Mesothelial cell of epicardium (in vitro differentiated cells): ENCODE measurements at places on chromosomes 1 and 21.
A peak's percentile ranks its signal among the peaks of the same experiment; 100 is the strongest.

GRCh38 chr1:208923946-208924720 is 659.4 kb upstream of the CAMK1G start:
- no peaks in the 10 kb centered on the region for H3K36me3 ChIP-seq
- H3K27me3 ChIP-seq: no peaks in the 10 kb centered on the region
- H3K27ac ChIP-seq: no peak overlapping the region
- no peak for DNase-seq

DNA sequence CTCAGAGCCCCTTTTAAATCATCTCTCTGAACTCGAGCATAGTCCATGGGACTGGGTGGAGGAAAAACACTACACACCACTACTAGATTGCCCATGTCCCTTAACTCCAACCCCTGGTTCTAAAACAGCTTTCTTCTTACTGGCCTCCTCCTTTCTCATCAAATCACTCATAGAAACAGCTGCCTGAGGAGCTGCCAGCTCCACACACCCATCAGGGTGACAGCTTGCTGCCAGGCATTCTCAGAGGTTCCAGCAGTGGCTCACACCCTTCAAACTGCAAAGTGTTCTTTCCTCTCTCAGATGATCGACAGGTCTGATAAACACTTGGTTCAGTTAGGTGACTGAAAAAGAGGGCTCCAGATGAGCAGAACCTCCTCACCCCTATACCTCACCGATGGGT is 543.0 kb upstream of the PLXNA2 start:
- H3K4me1 ChIP-seq: peaks cover 31% of the 10 kb centered on the region
- H3K4me3 ChIP-seq: no peak overlapping the region
- H3K27ac ChIP-seq: no peak overlapping the region
- DNase-seq: no peak
- peaks cover 6% of the 10 kb centered on the region for H3K27me3 ChIP-seq
- H3K36me3 ChIP-seq: no peaks in the 10 kb centered on the region

- no peak overlapping the region for H3K27ac ChIP-seq
- no peaks in the 10 kb centered on the region for H3K4me1 ChIP-seq
- no peak overlapping the region for H3K4me3 ChIP-seq
- H3K36me3 ChIP-seq: no peaks in the 10 kb centered on the region
These were observed 222.4 kb upstream of the C8B start for GRCh38 chr1:57188168-57188567.

DNA sequence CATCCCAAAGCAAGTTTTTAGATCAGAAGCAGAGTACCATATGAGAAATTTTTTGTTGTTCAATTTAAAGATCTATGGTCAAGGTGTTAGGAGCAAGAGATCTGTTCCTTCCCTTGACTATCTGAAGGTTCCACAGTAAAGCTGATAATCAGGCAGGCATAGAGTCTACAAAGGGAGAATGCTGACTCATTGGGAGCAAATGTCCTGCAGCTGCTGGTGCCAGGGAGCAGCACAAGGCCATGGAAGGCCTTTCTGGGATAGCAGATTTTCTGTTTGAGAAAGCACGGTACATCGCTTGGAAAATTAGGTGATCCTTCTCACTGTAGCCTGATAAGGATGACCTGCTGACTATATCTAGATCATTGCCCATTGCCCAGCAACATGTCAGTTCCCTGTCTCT is 210.1 kb upstream of the C1orf87 start:
- H3K4me3 ChIP-seq: no peak overlapping the region
- no peaks in the 10 kb centered on the region for H3K36me3 ChIP-seq
- no peaks in the 10 kb centered on the region for H3K27me3 ChIP-seq
- DNase-seq: no peak
- no peak overlapping the region for H3K27ac ChIP-seq
- H3K4me1 ChIP-seq: peaks cover 20% of the 10 kb centered on the region

DNA sequence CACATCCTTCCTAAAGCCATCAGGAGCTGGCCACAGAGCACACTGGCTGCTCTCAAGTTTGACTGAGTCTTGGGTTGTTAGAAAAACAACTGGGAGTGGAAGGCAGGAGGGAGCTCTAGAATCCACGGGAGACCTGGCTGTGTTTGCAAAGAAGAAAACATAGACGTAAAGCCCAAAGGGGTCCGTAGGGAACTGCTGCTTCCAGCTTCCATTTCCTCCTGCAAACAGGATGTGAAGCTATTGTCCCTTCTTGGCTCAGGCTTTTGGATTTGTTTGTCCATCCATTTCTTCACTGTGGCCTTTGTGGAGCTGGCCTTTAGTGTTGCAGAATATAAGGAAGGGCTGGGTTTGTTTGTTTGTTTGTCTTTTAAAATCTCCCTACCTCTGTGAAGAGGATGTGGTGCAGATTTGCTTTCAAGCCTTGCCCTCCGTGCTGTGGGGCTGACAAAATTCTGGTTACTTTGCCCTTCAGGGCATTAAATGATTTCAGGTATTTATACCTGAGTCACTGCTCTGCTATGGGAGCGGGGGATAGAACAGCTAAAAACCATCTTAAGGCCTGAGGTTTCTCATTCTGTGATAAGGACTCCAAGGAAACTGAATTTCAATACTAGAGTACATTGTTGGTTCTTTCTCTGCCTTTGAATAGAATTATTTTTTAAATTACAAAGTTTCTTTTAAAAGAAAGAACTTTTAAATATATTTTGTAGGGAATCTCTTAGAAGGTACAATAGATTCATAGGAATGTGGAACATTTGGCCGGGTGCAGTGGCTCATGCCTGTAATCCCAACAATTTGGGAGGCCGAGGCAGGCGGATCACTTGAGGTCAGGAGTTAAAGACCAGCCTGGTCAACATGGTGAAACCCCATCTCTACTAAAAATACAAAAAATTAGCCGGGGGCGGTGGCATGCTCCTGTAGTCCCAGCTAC is 74.3 kb downstream of the MPZL1 start:
- peaks cover 26% of the 10 kb centered on the region for H3K4me1 ChIP-seq
- H3K36me3 ChIP-seq: peaks cover 24% of the 10 kb centered on the region
- H3K27ac ChIP-seq: peak overlapping the region; percentile 53
- no peak overlapping the region for H3K4me3 ChIP-seq
- DNase-seq: no peak
- no peaks in the 10 kb centered on the region for H3K27me3 ChIP-seq

DNA sequence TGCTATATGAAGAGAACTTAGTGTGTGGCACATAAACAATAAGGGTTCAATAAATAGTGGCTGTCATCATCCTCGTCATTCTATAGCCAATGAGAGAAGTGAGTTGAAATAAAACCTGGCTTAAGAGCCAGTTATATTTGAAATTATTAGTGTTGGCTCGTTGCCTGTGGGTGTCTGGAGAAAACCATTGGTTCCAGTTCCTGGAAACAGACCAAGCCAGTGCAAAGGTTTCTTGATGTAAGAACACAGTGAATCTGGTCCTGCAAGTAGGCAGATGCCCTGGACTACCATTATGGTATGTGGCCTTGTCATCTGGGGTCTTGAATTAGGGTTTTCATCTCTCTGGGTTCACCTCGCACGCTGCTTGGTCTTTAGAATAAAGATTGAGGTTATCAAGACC is 43.3 kb downstream of the URB2 start:
- H3K27me3 ChIP-seq: no peaks in the 10 kb centered on the region
- H3K36me3 ChIP-seq: no peaks in the 10 kb centered on the region
- H3K27ac ChIP-seq: no peak overlapping the region
- no peak for DNase-seq

DNA sequence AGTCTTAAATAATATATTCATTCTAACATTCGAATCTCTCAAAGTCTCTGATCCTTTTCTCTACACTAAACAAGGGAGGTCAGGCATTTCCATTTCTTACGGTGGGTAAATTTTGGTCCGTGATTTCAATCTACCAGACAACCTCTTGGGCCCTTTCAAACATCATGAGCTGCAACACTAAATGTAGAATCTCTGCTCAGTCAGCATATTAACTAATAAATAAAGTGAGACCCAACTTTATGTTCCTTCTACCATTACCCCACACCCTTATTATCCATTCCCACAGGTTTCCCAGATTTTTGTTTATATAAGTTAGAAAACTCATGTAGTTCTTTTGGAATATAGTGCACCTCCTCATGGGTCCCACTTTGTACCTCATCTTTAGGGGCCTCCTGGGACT is 24.9 kb downstream of the SLAMF7 start:
- no peak for DNase-seq
- no peaks in the 10 kb centered on the region for H3K27me3 ChIP-seq
- no peak overlapping the region for H3K4me3 ChIP-seq
- H3K36me3 ChIP-seq: no peaks in the 10 kb centered on the region

DNA sequence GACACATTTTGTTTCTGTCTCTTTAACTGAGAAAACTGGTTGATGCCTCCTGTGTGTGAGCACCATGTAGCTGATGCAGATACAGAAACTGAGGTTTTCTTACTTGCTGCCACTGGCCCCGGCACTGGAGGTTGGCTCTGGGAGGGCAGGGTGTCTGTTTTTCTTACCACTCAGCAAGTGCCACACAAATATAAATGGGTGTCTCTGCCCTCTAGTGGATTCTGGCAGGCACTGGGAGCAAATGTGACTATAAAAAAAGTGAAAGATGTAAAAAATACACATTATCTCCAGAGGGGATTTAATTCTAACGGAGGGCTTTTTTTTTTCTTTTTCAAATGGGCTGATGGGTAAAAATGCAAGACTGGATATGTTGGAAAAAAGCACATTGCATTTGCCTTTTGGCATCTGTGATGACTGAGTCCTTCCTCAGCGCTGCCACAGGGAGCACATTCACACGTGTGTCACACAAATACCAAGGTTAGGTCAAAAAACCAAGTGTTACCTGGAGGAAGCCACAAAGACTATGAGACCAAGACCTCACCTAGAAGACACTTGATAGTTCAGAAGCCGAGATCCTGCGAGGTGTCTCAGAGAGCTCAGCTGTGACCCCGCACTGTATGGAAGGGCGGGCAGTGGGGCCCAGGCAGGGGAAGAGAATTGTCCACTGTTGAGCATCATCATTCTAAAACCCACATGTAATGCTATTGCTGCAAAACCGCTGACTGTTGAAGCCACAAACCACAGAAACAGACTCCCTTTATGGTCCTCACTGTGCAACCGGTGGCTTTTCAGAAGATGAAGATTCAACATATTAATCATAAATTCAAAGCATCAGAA is 18.9 kb downstream of the PGBD2 start:
- H3K36me3 ChIP-seq: peaks cover 15% of the 10 kb centered on the region
- DNase-seq: no peak
- peaks cover 45% of the 10 kb centered on the region for H3K4me1 ChIP-seq
- H3K27ac ChIP-seq: peak overlapping the region; percentile 19
- H3K27me3 ChIP-seq: no peaks in the 10 kb centered on the region

- H3K4me1 ChIP-seq: peaks cover 6% of the 10 kb centered on the region
- peaks cover 17% of the 10 kb centered on the region for H3K36me3 ChIP-seq
- no peak overlapping the region for H3K4me3 ChIP-seq
- no peaks in the 10 kb centered on the region for H3K27me3 ChIP-seq
- DNase-seq: no peak
These were observed 28.9 kb upstream of the CLSTN1 start for GRCh38 chr1:9852410-9853248.

DNA sequence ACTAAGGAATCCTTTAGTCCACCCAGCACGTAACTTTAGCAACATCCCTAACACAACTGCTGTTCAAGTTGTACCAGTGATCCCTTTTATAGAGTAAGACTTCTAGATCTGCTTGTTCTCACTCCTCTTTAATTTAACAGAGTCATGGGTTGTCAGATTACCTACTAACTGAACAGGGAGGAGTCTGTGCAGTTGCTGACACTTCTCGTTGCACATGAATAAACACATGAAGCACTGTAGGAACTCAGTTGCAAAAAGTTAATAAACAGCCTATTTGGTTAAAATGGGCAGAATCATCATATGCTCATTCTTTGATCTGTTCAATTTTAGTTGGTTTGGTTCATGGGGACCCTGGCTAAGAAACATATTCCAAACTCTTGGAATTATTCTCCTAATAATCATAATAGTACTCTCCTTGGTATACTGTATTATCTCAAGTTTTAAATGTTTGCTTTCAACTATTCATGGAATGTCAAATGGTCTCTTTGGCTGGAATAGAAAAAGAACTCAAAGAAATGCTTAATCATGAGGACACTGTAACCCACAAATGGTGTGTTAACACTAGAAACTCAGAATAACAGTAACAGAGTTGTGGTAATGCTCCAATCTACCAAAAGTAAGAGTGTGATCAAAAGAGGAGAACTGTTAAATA is 15.6 kb downstream of the PLPPR5 start:
- peaks cover 6% of the 10 kb centered on the region for H3K4me1 ChIP-seq
- no peaks in the 10 kb centered on the region for H3K36me3 ChIP-seq
- DNase-seq: no peak
- no peak overlapping the region for H3K4me3 ChIP-seq
- H3K27me3 ChIP-seq: no peaks in the 10 kb centered on the region

GRCh38 chr1:228398741-228399461 is 7.7 kb downstream of the TRIM11 start:
- H3K27ac ChIP-seq: no peak overlapping the region
- DNase-seq: no peak
- H3K4me3 ChIP-seq: no peak overlapping the region
- no peaks in the 10 kb centered on the region for H3K4me1 ChIP-seq
- peaks cover 13% of the 10 kb centered on the region for H3K36me3 ChIP-seq

DNA sequence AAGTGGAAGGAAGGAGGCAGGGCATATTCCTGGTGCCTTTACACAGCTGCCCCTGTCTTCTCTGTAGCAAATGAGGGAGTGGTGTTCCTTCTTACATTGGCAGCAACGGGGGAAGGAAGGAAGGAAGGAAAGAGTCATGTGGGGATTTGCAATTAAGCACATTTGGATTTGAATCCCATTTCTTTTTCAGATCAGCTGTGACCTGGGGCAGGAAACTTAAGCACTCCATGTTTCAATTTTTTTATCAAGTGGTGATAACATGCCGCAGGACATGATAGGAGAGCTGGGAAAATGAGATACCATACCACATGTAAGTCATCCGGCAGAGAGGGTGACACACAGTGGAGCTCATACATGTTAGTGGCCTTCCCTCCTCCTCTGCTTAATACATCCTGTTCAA is 186.8 kb downstream of the APP start:
- H3K36me3 ChIP-seq: peaks cover 42% of the 10 kb centered on the region
- H3K27me3 ChIP-seq: no peaks in the 10 kb centered on the region
- no peak overlapping the region for H3K4me3 ChIP-seq

- H3K27ac ChIP-seq: peak overlapping the region; percentile 18
- H3K27me3 ChIP-seq: no peaks in the 10 kb centered on the region
- H3K36me3 ChIP-seq: peaks cover 3% of the 10 kb centered on the region
- no peak overlapping the region for H3K4me3 ChIP-seq
- no peak for DNase-seq
- peaks cover 26% of the 10 kb centered on the region for H3K4me1 ChIP-seq
These were observed 42.6 kb downstream of the C1orf198 start for GRCh38 chr1:230825761-230826160.

DNA sequence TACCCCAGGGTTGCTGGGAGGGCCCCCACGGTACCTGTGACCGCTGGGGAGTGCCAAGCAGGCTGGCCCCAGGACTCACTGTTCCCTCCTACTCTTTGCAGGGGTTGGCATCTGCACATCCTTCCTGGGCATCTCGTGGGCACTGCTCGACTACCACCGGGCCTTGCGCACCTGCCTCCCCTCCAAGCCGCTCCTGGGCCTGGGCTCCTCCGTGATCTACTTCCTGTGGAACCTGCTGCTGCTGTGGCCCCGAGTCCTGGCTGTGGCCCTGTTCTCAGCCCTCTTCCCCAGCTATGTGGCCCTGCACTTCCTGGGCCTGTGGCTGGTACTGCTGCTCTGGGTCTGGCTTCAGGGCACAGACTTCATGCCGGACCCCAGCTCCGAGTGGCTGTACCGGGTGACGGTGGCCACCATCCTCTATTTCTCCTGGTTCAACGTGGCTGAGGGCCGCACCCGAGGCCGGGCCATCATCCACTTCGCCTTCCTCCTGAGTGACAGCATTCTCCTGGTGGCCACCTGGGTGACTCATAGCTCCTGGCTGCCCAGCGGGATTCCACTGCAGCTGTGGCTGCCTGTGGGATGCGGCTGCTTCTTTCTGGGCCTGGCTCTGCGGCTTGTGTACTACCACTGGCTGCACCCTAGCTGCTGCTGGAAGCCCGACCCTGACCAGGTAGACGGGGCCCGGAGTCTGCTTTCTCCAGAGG is 6.8 kb downstream of the XKR8 start:
- H3K27ac ChIP-seq: no peak overlapping the region
- DNase-seq: no peak
- H3K36me3 ChIP-seq: peaks cover 17% of the 10 kb centered on the region
- no peaks in the 10 kb centered on the region for H3K27me3 ChIP-seq
- peaks cover 4% of the 10 kb centered on the region for H3K4me1 ChIP-seq
